SK-N-SH (cell line): ENCODE measurements at places on chromosomes 16 and 17. TPM values are rescaled to one million over a fixed set of nuclear protein-coding genes. Genes with fewer than 3 reads are reported as not detected.

GRCh38 chr17:63850401-63850800 is 7.9 kb upstream of the SMARCD2 start:
- no peak overlapping the region for H3K27ac ChIP-seq
- no peak for DNase-seq
- H3K4me3 ChIP-seq, result no peak overlapping the region
- peaks cover 9% of the 10 kb centered on the region; the same call in 1 of the 2 replicates for H3K27me3 ChIP-seq

- no peaks in the 10 kb centered on the region for H3K27me3 ChIP-seq
- peak overlapping the region; percentile 92 for H3K4me3 ChIP-seq
- no peaks in the 10 kb centered on the region for H3K4me1 ChIP-seq
- peak; percentile 99 for DNase-seq
- peaks cover 6% of the 10 kb centered on the region; the same call in 1 of the 2 replicates for H3K36me3 ChIP-seq
These were observed 65.6 kb downstream of the PDPK1 start for GRCh38 chr16:2603165-2604015.

GRCh38 chr17:31015639-31016038 is 44.8 kb downstream of the RNF135 start:
- H3K4me3 ChIP-seq, result no peak overlapping the region
- no peaks in the 10 kb centered on the region for H3K27me3 ChIP-seq
- no peak overlapping the region for H3K27ac ChIP-seq
- no peaks in the 10 kb centered on the region for H3K4me1 ChIP-seq

- H3K36me3 ChIP-seq, result peaks cover 5% of the 10 kb centered on the region
- H3K4me3 ChIP-seq, result no peak overlapping the region
- DNase-seq, result no peak
- no peaks in the 10 kb centered on the region for H3K4me1 ChIP-seq
These were observed 25.3 kb downstream of the RPTOR start for GRCh38 chr17:80569924-80570323.

- no peaks in the 10 kb centered on the region for H3K36me3 ChIP-seq
- H3K27me3 ChIP-seq, result peaks cover 18% of the 10 kb centered on the region; the same call in 1 of the 2 replicates
- H3K27ac ChIP-seq, result no peak overlapping the region
- H3K4me3 ChIP-seq, result no peak overlapping the region
- no peaks in the 10 kb centered on the region for H3K4me1 ChIP-seq
These were observed 6.1 kb upstream of the SLC46A1 start for GRCh38 chr17:28412099-28412498.

- no peak overlapping the region for H3K4me3 ChIP-seq
- peak overlapping the region; percentile 47 for H3K27ac ChIP-seq
- DNase-seq, result peak; percentile 90
- no peaks in the 10 kb centered on the region for H3K27me3 ChIP-seq
- no peaks in the 10 kb centered on the region for H3K36me3 ChIP-seq
- H3K4me1 ChIP-seq, result no peaks in the 10 kb centered on the region
These were observed 56.2 kb upstream of the RPL38 start for GRCh38 chr17:74147056-74147835.

- no peak for DNase-seq
- H3K36me3 ChIP-seq, result no peaks in the 10 kb centered on the region
- no peak overlapping the region for H3K4me3 ChIP-seq
- H3K4me1 ChIP-seq, result no peaks in the 10 kb centered on the region
- peaks cover 18% of the 10 kb centered on the region; the same call in 1 of the 2 replicates for H3K27me3 ChIP-seq
These were observed 51.5 kb downstream of the NTN1 start for GRCh38 chr17:9072696-9073339.

- no peaks in the 10 kb centered on the region for H3K27me3 ChIP-seq
- no peak for DNase-seq
- H3K4me3 ChIP-seq, result no peak overlapping the region
- H3K36me3 ChIP-seq, result no peaks in the 10 kb centered on the region
These were observed 16.6 kb downstream of the GP2 start for GRCh38 chr16:20310421-20311395.

DNA sequence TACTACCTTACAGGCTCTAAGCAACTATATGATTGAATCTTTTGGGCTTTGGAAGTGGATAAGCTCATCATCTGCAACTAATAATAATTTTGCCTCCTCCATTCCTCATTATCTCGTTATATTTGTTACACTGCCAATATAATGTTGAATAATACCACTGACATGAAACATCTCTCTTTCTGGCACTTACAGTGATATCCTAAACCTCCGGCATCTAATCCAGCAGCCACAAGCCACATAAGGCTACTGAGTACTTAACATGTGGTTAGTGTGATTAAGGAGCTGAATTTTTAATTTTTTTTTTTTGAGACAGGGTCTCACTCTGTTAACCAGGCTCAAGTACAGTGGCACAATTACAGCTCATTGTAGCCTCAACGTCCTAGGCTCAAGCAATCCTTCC is 9.6 kb downstream of the CDC42EP4 start:
- peak overlapping the region; percentile 2; the same call in 1 of the 2 replicates for H3K27ac ChIP-seq
- no peak for DNase-seq
- H3K27me3 ChIP-seq, result no peaks in the 10 kb centered on the region
- no peaks in the 10 kb centered on the region for H3K36me3 ChIP-seq
- H3K4me3 ChIP-seq, result no peak overlapping the region

GRCh38 chr16:8848939-8849391 is 19.8 kb downstream of the CARHSP1 start:
- peaks cover 21% of the 10 kb centered on the region for H3K4me1 ChIP-seq
- peaks cover 19% of the 10 kb centered on the region for H3K36me3 ChIP-seq
- H3K27ac ChIP-seq, result peak overlapping the region; percentile 44
- H3K27me3 ChIP-seq, result no peaks in the 10 kb centered on the region

DNA sequence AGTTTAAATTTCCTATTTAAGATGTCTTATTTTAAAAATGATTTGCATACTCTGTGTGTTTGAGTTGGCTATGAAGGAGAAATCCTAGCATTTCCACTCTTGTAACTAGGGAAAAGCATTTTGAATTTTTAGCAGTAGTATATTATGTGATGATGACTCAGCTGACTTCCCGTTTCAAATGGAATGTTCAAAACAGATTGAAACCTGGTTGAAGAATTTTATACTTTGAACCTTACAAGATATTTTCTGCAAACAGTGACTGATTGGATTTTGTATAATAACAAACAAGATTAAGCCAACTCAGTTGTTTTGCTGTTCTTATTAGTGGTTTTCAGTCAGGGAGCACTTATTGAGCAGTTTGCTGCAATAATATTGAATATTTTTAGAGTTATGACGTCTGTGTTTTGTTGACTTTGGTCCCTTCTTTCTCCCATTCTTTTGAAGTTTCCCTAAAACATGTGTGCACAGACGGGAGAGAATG is 8.0 kb downstream of the TNRC6A start:
- H3K27me3 ChIP-seq, result no peaks in the 10 kb centered on the region
- H3K36me3 ChIP-seq, result peaks cover 32% of the 10 kb centered on the region
- H3K27ac ChIP-seq, result peak overlapping the region; percentile 73
- no peak for DNase-seq

DNA sequence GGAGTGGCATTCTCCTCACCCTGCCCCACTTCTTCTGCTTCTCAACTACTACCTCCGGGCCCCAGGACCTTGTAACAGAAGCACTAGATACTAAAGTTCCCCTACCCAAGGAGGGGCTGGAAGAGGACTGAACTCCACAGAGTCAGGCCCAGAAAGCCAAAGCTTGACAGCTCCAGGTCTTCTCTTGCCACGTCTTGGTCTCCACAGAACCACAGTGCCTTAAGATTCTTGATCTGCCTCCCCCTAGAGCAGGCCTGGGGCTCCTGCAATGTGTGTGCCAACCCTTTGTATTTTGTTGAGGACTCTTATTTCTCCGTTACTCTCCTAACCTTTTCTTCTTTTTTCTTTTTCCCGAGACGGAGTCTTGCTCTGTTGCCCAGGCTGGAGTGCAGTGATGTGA is 4.0 kb downstream of the SLC16A13 start:
- DNase-seq, result no peak
- H3K27me3 ChIP-seq, result peaks cover 9% of the 10 kb centered on the region; the same call in 1 of the 2 replicates
- H3K27ac ChIP-seq, result no peak overlapping the region
- peaks cover 4% of the 10 kb centered on the region; the same call in 1 of the 2 replicates for H3K4me1 ChIP-seq
- H3K36me3 ChIP-seq, result no peaks in the 10 kb centered on the region

DNA sequence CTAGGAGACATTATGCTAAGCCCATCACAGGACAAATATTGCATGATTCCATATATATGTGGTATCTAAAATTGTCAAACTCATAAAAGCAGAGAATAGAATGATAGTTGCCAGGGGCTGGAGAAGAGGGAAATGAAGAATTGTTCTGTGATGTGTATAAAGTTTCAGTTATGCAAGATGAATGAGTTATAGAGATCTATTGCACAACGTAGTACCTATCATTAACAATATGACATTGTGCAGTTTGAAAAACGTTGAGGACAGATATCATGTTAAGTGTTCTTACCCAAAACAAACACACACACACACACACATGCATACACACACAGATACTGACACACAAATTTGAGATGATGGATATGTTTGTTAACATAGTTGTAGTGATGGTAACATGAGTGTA is 871.6 kb upstream of the GOT2 start:
- no peak overlapping the region for H3K4me3 ChIP-seq
- H3K27me3 ChIP-seq, result no peaks in the 10 kb centered on the region
- no peaks in the 10 kb centered on the region for H3K36me3 ChIP-seq
- no peak for DNase-seq
- no peak overlapping the region for H3K27ac ChIP-seq
- H3K4me1 ChIP-seq, result no peaks in the 10 kb centered on the region

DNA sequence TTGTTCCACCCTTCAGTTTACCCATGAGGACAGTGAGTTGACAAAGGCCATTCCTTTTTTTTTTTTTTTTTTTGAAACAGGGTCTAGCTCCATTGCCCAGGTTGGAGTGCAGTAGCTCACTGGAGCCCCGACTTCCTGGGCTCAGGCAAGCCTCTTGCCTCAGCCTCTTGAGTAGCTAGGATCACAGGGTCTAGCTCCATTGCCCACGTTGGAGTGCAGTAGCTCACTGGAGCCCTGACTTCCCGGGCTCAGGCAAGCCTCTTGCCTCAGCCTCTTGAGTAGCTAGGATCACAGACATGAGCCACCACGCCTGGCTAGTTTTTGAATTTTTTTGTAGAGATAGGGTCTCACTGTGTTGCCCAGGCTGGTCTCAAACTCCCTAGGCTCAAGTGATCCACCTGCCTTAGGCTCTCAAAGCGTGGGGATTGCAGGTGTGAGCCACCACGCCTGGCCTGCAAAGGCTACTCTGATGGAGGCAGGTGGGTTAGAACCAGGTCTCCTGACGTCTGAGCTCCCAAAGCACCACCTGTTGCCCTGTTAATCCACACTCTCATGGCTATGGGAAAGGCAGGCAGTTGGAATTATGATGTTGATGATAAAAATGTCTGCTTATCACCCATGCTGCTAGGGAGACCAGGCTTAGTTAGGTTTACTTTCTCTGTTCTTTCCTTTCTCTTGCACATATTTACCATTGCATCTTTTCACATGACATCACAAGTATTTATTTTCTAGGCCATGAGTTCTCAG is 65.2 kb downstream of the KSR1 start:
- H3K27ac ChIP-seq, result no peak overlapping the region
- no peaks in the 10 kb centered on the region for H3K4me1 ChIP-seq
- no peaks in the 10 kb centered on the region for H3K27me3 ChIP-seq
- no peaks in the 10 kb centered on the region for H3K36me3 ChIP-seq
- H3K4me3 ChIP-seq, result no peak overlapping the region
- no peak for DNase-seq

GRCh38 chr17:74742153-74742515 is 5.1 kb downstream of the RAB37 start:
- H3K4me3 ChIP-seq, result no peak overlapping the region
- DNase-seq, result no peak
- H3K27me3 ChIP-seq, result peaks cover 22% of the 10 kb centered on the region
- H3K4me1 ChIP-seq, result peaks cover 3% of the 10 kb centered on the region; the same call in 1 of the 2 replicates
- H3K27ac ChIP-seq, result no peak overlapping the region

DNA sequence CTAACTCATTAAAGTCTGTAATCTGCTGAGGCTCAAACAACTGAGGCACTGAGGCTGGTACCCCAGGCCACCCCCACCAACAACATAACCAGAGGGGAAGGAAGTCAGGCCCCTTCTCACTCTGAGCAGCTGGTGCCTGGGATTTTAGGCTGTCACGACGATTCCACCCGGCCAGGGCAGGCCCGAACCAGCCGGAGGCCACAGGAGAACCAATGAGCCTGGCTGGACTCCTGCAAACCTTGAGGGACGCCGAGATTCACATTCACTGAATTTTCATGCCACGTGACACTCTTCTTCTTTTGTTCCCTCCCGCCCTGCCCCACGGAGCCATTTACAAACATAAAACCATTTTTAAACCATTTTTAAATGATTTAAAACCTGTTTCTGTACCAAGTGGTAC is 48.1 kb downstream of the RPH3AL start:
- peaks cover 22% of the 10 kb centered on the region; the same call in 1 of the 2 replicates for H3K4me1 ChIP-seq
- H3K27ac ChIP-seq, result no peak overlapping the region
- no peaks in the 10 kb centered on the region for H3K27me3 ChIP-seq
- no peak for DNase-seq

DNA sequence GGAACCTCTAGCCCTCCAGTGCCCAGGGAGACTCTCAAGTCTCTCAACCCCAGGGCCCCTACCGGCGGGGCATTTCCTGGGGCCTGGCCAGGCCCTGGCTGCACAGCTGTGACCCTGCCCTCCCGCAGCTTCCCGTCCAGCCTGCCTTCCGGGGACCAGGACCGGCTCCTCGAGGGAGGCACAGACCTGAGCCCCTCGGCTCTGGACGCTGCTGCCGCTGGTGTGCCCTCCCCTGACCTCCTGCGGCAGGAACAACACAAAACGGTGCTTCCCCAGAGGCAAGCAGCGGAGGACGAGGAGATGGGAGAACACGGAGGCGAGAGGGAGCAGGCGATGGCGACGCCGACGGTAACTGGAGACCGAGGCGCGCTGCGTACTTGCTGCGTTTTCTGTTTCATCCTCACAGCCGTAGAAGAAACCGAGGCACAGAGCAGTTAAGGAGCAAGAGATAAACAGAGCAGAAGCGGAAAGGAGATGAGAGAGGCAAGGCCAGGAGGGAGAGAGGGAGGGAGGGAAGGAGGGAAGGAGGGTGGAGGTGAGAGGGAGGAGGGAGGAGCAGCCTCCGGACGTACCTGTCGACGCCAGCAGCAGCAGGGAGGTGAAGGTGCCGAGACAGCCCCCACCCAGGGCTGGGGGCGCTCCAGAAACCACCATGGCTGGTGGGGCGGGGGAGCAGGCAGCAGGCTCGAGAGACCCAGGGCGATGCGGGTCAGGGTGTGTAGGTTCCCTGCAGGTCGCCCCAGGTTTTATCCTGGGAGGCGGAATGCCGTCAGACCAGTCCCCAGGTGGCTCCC is at the start of gene PRSS22:
Gene PRSS22 (minus strand): TSS at position 720 of the 794 bp plus-strand sequence. CDS start 66 bp downstream, at position 654.
- H3K4me3 ChIP-seq, result no peak within 1 kb of the TSS
- H3K36me3 ChIP-seq, result no peaks in the 10 kb centered on the region
- peak; percentile 49 for DNase-seq
- H3K27me3 ChIP-seq, result no peaks in the 10 kb centered on the region; the same call in none of the 2 replicates
- no peak within 1 kb of the TSS for H3K27ac ChIP-seq

LITAFD gene
- polyA plus RNA-seq, result not detected in 2 replicates

LGALS9B gene
- not detected in 2 replicates for polyA plus RNA-seq

ANKFN1 gene
- 0.07 and 0.13 TPM in 2 replicates for polyA plus RNA-seq

KRT36 gene
- polyA plus RNA-seq, result not detected in 2 replicates

ITGB4 gene
- polyA plus RNA-seq, result 3.6 and 7.0 TPM in 2 replicates

PHOSPHO1 gene
- 0.13 TPM in 1 of 2 replicates, not detected in the other for polyA plus RNA-seq

AURKB gene
- polyA plus RNA-seq, result 28.8 and 43.9 TPM in 2 replicates
